ENCODE measurements at places on chromosomes 11 and 22.

GRCh38 chr11:69972351-69972802 is 105.7 kb upstream of the ANO1 start:
- no peak for DNase-seq

DNA sequence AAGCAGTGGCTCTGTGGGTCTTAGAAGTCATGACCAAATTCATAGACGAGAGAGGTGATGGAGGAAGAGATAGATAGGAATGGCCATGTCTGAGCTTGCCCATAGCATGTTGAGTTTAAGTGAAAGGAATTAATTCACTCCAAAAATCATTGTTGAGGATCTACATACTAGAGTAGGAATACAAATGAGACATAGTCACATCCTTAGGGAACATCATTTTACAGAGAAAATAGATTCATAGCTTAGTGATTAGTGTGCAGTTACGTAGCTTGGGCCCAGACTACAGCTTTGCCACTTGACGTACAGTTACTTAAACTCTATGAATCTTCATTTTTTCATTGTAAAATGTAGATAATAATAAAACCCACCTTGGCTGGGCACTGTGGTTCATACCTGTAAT is 21.4 kb upstream of the BMAL1 start:
- DNase-seq = no peak

- no peak for DNase-seq
These were observed 6.7 kb downstream of the OR6M1 start for GRCh38 chr11:123799438-123799837.

DNA sequence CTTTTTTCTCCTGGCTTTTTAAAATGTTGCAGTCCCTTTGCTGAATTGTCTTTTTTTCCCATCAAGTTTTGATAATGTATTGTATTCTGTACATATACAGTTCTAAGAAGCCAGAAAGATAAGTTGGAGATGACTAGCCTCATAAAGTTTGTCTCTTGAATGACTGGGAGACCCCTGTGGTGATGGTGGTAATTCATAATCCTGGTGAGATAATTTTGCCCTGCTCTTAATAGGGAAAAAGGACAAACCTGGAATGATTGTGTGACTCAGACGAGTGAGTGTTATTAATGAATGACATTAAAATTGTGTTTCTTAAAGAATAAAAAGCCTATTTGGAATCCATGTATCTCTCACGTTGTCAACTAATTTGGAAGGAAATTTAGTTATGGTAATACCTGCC is 1.2 kb downstream of the HIKESHI start:
- DNase-seq = no peak

- no peak for DNase-seq
These were observed 255.5 kb upstream of the B3GAT1 start for GRCh38 chr11:134667505-134667904.

GRCh38 chr11:12274558-12275197 is 102.7 kb upstream of the PARVA start:
- no peak for DNase-seq

DNA sequence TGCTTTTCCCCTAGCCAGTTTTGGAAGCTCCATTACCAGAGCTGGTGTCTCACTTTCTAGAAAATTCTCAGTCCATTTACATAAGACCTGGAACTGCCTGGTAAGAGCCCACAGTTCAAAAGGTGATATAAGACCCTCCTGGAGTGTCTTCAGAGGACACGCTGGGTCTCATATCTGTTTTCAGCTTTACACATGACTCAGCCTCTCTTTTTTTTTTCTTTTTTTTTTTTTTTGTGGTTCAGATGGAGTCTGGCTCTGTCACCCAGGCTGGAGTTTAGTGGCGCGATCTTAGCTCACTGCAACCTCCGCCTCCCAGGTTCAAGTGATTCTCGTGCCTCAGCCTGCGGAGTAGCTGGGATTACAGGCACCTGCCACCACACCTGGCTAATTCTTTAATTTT is 30.7 kb downstream of the WEE1 start:
- DNase-seq = no peak

DNA sequence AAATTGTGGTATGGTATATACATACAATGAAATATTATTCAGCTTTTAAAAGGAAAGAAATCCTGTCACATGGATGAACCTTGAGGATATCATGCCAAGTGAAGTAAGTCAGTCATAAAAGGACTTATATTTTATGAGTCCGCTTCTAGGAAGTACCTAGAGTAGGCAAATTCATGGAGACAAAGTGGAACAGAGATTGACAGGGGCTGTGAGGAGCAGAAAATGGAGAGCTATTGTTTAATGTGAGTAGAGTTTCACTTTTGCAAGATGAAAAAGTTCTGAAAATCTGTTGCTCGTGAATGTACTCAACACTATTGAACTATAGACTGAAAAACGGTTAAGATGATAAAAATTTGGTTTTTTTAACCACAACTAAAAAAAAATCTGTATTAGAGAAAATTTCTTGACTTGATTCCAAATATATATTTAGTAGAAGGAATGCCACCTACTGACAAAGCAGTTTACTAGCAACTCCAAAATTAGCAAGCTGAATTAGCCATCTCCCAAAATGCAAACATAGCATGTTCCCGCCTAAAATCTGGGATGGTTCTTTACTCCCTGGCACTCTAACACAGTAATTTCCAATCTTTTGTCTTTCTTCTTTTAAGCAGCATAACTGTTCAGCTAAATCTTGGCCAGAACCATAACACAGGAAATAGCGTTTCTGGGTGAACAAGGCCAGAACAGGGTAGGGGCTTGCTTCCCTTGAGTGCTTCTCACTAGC is 1.5 kb downstream of the UFD1 start:
- no peak for DNase-seq

Measured in stimulated activated CD8-positive, alpha-beta memory T cell treated with anti-CD3 and anti-CD28 coated beads, Interleukin-4, amount 100 ng/mL, for 1 hour (primary cell).